K562 (cell line): ENCODE measurements at places on chromosomes 12 and 14.

GRCh38 chr12:130320536-130320935, 17.2 kb upstream of the PIWIL1 start:
- DNase-seq, result no peak

- DNase-seq, result no peak
These were observed 55.4 kb downstream of the SLCO1B3 start for GRCh38 chr12:20865873-20866272.

DNA sequence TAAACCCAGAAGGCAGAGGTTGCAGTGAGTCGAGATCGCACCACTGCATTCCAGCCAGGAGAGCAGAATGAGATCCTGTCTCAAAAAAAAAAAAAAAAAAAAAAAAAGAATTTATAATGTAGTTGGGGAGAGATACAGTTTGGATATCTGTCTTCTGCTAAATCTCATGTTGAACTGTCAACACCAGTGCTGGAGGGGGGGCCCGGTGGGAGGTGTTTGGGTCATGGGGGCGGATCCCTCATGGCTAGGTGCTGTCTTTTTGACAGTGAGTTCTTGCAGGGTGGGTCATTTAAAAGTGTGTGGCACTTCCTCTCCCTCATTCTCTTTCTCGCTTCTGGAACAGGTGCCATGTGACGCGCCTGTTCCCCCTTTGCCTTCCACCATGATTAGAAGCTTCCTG, 32.8 kb downstream of the CLIP1 start:
- no peak for DNase-seq

- DNase-seq, result no peak
These were observed 10.4 kb downstream of the PTGES3 start for GRCh38 chr12:56677680-56678079.

- DNase-seq, result no peak
These were observed 55.2 kb downstream of the ERO1A start for GRCh38 chr14:52640137-52640536.

DNA sequence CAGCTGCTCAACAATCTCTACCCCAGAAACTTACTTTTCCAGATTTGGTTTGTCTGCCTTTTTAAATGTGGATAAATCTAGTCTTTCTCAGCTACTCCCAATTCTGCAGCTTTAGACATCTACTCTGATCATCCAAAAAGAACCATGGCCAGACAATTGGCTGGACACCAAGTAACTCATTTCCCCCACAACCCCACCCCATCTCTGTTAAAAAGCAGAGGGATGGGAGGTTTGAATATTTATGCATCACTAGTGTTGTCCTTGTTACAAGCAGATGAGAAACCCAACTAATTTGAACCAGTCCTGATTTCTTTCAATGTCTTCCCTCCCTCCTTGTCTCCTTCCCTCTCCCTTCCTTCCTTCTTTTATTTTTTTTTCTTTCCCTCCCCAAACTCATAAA, 391.9 kb downstream of the GALC start:
- no peak for DNase-seq

DNA sequence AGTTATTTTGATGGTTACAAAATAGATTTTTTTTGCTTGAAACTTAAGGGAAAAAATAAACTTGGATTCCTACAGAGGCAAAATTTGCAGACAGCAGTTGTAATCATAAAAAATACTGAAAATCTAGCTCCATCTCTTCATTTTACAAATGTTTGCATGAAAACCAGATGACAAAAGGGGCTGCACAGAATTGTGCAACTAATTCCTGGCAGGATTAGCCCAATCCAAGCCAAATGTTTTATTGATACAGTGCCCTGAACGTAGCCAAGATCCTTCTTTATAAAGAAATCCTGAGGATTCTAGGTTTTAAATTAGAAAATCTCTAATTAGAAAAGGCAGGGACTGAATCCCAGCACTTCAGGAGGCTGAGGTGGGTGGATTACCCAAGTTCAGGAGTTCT, 356.4 kb upstream of the SEL1L start:
- no peak for DNase-seq

GRCh38 chr14:62064751-62065323, 302.6 kb downstream of the SNAPC1 start:
- no peak for DNase-seq

- no peak for DNase-seq
These were observed 111.0 kb upstream of the MAX start for GRCh38 chr14:65213316-65213715.

DNA sequence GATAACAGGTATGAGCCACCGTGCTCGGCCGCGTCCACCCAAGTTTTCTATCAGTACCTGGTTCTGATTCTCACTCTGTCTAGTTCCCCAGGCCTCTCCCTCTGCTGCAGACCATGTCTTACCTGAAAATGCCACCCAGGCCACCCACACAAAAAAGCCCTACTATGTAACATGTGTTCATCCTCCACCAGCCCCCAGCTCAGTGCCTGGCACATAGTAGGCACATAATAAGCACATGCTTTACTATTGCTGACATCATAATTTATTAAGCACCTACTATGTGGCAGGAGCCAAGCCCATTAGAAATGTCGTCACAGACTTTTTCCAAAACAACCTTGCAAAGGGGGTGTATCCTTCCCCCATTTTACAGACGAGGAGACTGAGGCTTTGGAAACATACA, 37.8 kb downstream of the CMKLR1 start:
- DNase-seq, result no peak

DNA sequence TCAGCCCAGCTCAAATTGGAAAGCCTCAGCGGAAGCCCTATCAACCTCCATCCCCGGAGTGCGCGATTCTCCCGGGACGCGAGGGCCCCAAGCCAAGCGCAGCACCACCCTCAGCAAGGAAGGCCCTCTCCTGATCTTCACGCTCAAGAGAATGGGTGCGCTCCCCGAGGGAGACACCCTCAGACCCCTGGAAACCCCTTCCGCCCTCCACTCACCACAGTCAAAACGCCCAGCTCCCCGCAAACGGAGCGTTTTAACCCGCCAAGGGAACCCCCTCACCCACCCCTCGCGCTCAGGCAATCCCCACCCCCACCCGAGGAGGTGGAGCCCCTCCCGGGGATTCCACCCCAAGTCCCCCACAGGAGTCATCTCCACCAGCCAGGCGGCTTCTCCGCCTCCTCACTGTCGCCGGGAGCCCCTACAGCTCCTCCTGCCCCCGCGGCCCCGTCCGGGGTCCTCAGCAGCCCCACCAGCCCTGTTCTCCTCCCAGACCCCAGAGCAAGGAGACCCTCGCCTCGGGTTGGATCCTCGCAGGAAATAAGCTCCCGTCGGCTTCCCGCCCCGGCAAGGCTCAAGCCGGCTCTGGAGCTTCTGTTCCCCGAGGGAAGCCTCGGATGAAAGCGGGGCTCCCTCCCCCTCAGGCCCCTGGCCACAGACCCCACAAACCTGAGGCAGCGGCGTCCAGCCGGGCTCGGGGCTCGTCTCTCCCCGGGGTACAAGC, 507 bp downstream of the BAZ2A start:
- peak; percentile 62 for DNase-seq

DNA sequence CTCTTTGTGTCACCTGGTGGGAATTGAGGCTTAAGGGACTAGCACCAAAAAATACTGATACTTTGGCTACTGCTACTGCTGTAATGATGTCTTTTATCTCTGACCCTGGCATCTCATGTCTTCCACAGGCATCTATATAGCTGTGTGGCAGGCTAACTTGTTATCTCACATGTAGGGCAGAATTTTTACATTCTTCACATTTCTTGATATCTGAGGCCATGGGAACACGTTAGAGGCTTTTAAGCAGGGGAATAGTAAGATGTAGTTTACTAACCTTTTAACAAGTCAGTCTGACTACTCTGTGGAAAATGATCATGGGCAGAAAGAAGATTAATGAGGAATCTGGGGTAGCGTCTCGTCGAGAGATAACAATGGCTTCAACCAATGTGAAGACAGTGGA, 498.4 kb downstream of the PCNX1 start:
- no peak for DNase-seq

DNA sequence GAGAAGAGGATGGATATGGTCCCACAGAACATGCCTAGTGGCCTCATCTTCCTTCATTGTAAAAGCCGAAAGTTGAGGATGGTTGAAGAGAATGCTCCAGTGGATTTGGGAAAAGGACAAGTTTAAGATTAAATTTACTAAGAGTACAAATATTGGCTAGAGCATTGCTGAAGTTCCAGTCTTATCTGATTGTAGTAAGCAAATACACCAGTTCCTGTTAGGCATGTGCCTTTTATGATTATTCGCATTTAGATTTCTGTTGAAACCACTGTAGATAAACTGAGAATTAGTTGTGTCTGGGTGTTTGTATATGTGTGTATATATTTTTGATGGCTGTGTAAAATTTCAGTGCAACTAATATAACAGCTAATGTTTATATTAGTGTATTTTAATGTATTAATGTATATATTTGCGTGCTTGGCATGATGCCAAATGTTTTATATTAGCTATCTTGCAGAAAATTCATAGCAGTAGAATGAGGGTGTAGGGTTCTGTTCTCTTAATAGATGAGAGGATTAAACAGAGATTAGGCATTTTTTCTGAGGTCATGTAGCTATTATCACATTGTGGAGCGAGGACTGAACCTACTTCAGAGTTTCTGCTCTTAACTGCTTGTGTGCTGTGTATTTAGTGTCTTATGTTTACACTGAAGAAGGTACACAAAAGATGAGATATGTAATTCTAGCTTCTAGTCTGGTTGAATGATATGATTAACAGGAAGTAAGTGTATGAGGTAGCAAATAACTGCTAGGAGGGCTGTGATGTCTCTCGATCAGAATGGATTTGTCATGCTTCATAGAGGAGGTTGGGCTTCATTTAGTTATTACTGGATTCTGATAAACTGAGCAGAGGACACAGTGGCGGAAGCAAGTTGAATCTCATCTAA, 21.1 kb downstream of the FKBP3 start:
- no peak for DNase-seq

DNA sequence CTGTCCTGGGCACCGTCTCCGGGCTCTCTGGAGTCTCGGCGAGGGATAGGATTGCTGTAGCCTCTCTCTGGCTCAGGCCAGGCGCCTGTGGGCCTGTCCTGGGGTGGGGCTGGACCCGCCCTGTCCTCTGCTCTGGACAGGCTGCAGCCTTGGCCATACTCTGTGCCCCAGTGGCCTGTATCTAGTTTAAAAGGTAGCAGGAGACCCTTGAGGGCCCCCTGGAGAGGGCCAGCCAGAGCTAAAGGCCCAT, 1.8 kb downstream of the KIF26A start:
- DNase-seq, result no peak

- DNase-seq, result no peak
These were observed 723.7 kb upstream of the TBX3 start for GRCh38 chr12:115407723-115408122.

DNA sequence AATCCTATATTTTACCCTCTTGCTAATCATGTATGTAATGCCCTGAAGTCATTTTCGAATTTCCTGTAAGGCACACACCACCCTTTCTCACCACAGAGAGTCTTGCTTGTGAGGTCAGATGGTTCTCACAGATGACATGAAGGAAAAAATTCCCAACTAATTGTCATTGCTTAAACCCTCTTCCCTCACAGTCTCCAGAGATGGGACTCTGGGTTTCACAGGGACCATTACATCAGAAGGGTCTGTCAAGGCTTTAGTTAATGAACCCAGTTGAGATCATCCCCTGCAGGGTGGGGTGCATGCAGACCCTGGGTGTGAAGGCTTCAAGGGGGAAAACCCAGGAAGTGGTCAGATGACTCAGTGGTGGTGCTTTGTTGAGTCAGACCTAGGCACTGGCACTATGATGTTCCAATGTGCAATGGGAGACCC, 229.6 kb downstream of the BCAT1 start:
- DNase-seq, result no peak

DNA sequence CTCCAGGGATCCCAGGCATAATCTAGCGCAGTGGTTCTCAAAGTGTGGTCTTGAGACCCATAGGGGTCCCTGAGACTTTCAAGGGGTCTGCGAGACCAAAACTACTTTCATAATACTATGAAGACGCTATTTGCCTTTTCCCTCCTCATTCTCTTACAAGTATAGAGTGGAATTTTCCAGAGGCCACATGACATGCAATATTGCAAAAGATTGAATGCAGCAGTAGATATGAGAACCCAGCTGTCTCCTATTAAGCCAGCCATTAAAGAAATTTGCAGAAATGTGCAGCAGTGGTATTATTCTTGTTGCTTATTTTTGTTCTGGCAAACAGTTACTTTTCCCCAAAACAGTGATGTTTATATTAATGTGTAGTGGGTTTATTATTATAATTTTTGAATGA, 62.8 kb downstream of the VWF start:
- no peak for DNase-seq
